ENCODE measurements at places on chromosomes 7 and 10.

- peak; percentile 88 for DNase-seq
Observed at GRCh38 chr7:150994141-150994837, 3.5 kb downstream of the NOS3 start.

DNA sequence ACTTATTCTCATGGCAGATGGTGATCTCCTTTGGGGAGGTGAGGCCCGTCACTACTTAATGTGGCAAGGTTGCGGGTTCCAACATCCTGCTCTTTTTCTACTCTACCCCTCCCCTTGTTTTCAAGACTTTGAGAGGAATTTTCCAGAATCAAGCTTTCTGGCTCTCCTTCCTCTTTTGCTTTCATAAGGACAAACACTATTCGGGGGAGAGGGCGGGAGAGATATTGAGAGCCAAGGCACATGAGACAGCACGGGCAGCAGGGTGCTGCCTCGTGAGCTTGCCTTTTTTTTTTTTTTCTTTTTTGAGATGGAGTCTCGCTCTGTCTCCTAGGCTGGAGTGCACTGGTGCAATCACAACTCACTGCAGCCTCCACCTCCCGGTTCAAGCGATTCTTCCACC is 6.9 kb upstream of the PFKFB3 start:
- DNase-seq, result no peak

DNA sequence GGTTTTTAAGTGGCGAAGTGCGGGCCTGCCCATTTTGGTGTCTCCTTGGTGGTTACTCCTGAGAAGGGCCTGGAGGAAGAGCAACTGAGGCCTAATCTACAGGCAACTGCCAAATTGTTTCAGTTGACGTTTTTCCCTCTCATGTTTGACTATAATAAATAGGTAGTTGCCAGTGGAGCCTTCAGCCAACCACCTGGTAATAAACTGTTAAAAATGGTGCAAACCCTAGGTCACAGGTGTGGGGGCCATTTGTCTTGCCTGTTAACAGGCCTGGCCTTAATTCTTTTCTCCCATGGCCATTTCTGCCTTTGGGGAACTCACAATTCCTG is 3.7 kb downstream of the IKZF1 start:
- no peak for DNase-seq

DNA sequence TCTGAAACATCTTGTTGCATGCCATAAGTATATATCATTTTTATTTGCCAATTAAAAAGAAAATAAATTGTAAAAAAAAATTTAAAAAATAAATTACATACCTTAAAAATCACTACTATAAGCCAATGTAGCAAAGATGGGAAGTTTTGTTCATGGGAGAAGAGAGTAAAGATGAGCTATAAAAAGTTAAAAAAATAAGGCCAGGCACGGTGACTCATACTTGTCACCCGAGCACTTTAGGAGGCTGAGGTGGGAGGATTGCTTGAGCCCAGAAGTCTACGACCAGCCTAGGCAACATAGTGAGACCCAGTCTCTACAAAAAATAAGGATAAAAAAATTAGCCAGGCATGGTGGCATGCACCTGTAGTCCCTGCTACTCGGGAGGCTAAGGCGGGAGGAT is 8.4 kb upstream of the STK32C start:
- no peak for DNase-seq

DNA sequence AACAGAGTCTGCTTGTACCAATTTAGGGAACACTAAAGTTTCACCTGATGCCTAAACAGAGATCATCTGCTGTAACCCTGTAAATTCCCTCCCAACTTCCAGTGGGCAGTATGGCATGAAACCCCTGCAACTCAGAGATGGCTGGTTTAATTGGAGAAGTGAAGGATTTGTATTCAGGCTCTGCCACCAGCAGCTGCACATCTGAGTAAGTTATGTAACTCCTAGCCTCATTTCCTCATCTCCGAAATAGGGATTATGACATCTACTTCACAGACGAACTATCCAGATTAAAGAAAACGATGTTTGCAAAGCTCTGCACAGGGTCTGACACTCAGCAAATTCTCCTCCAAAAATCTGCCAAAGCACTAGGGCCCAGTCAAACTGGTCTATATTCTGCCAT is 493.0 kb downstream of the KCNMA1 start:
- DNase-seq, result no peak

DNA sequence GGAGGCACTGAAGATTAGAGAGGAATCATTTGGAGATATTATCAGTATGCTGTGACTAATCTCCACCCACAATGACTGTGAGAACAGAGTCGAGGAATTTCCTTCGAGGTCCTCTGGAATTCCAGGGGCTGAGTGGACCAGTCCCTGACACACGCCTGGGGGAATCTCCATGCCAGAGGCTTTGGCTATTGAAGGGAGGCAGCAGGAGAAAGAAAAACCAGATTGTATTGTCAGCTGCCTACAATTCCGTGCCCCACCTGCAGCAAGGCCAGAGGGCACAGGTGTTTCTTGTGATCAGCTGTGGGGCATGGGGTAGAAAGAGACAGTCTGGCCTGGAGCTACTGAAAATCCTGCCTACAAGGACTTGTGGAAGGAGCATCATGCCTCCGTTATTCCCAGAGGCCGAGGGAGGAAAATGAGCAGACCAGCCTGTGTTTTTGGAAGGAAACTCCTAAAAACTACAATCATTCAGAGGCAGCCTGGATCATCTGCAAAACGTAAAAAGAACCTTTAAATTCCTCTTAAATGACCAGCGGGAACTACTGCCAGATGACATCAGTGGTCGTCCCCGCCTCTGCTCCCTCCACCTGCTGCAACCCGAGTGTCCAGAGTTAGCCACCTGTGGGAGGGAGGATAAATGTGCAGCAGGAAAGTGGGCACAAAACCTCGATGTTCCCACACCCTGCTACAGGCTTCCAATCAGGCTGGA is 25.4 kb upstream of the ANK3 start:
- DNase-seq, result peak; percentile 93

- DNase-seq, result no peak
Observed at GRCh38 chr10:104582602-104582951, 58.5 kb upstream of the SORCS3 start.

Data from dermis blood vessel endothelial cell (primary cell).